ENCODE measurements at places on chromosomes 16 and 17. TPM values are rescaled to one million over a fixed set of nuclear protein-coding genes. Genes with fewer than 3 reads are reported as not detected.

The IL17C gene
- not detected for total RNA-seq

The HLF gene
- total RNA-seq, result under 0.01 TPM

The CNTD1 gene
- total RNA-seq, result not detected

The TPPP3 gene
- total RNA-seq, result 1.0 TPM

The TAC4 gene
- total RNA-seq, result not detected

The CDIP1 gene
- total RNA-seq, result 24.6 TPM

The DDX52 gene
- total RNA-seq, result 25.2 TPM

The CPHXL2 gene
- not detected for total RNA-seq

The DNAI2 gene
- total RNA-seq, result not detected

The ESRP2 gene
- total RNA-seq, result 0.99 TPM

The TUBB3 gene
- 559 TPM for total RNA-seq

The KRT15 gene
- 2.9 TPM for total RNA-seq

The P2RX1 gene
- total RNA-seq, result not detected
